NCI-H1436 treated with DMSO at 0.1 percent for 48 hours (cell line): ENCODE measurements at places on chromosomes 5 and 9.

DNA sequence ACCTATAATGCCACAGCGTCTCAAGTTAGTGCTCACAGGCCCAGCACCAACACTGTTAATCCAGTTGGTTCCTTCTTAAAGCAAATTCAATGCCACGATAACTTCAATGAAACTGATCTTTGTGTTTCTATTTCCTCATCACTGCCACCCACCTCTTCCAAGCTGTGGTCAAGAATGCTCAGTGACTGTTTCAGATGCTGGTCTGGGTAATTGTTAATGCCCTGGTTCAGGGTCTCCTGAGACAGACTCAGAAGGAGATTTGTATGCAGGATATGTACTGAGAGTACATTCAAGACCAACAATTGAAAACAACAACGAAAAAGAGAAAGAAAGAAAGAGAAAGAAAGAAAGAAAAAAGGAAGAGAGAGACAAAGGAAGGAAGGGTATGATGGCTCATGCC is 505.3 kb downstream of the TLE4 start:
- DNase-seq = no peak

- no peak for DNase-seq
Measured at GRCh38 chr5:7837403-7837802, 13.5 kb downstream of the CFAP90 start.

DNA sequence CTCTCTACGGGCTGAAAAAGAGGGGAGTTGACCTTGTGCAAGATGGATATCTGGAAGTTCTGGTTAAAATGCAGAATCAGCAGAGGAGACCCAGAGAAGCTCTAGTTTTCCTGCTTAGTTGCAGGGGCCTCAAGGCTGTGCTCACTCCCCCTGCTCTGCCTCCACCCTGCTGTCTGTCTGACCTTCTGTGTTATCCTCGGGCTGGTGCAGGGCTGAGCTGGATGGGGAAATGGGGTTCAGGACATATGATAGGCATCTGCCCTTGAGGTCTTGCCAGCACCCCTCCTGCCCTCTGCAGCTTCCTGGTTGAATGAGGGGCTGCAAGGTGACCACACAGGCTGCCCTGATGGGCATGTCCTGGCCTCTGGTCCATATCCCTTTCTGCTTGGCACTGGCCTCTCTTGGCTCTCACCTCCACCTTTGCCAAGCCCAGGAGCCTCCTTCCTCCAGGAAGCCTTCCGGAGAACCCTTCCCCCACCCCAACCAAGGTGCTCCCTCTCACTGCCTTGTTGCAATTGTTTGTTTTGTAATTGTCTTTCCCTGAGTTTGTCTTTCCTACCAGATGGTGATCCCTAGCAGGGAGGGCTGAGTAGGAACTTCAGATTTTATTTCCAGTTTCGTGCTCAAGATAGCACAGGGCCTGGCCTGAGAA is 1.3 kb downstream of the TMEM268 start:
- no peak for DNase-seq

DNA sequence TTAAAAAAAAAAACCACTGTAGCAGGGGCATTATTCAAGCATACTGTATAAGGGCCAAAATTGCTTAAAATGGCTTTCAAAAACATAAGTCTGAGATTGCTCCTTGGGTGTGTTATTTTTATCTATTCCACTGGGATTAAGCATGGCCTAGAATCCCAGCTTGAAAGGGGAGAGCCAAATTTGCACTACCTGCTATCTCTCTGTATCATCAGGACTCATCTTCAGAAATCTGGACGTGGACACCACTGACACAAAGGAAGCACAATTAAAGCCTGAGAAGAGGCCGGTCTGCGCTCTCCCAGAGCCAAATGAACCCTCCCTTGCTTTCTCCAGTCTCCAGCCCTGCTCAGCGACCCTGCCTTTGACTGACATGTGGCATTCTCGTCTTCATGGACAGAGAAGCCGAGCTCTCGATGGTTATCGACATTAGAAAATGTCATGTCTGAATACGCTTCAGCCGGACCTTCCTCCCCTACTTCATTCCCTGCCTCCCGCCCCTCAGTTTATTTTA is 151.3 kb downstream of the EBF1 start:
- DNase-seq = no peak
